ELR (cell line): ENCODE measurements at places on chromosomes 6 and 20.
A peak's percentile ranks its signal among the peaks of the same experiment; 100 is the strongest.

GRCh38 chr6:105380634-105381033, 22.2 kb downstream of the PREP start:
- DNase-seq, result no peak

DNA sequence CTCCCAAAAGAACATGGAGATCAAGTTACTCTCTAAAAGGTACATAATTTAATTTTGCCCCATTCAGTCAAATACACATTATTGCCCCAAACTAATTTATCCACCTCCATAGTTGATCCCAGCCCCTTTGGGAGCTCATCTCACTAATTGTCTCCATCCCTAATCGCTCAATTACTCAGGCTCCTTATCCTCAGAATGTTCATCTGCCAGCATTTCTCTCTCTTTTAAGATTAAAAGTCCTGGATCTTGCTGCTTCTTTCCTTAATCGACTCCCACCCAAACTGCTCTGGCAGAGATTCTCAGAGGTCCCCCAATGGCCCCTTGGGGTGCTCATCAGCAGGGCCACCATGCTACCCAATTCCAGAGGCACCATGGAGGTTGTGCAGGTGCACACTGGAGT, 18.4 kb upstream of the NNAT start:
- DNase-seq, result no peak

- DNase-seq, result no peak
These were observed 201.7 kb downstream of the CLIC5 start for GRCh38 chr6:45813943-45814342.

GRCh38 chr6:155212106-155212505, 51.7 kb upstream of the CLDN20 start:
- DNase-seq, result no peak

- DNase-seq, result no peak
These were observed 24.3 kb upstream of the VIP start for GRCh38 chr6:152726313-152726712.

DNA sequence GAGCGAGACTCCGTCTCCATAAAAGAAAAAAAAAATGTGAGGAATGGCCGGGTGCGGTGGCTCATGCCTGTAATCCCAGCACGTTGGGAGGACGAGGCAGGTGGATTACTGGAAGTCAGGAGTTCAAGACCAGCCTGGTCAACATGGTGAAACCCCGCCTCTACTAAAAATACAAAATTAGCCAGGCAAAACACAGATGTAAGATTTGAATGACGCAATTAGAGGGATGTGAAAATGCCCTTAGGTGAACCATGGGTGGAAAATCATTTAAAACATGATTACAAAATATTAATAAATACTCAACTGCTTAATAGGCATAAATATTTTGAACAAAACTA, 20.9 kb downstream of the COL9A3 start:
- DNase-seq, result no peak

DNA sequence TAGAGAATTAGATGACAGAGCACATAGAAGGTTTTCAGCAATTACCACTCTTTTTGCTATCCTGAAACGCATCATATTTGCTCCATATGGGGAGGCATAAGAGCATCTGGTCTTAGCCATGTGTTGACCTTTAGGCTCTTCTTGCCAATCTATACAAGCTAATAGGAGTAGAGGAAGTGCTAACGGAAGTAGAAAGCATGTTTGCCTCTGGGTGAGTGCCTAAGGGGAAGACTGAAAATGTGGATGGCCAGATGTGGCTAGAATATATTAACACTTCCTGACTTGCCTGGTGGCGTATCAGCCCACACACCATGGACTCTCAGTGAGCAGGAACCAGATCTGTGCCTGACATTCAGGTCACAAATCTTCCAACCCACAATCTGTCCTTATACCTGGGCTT, 136.3 kb downstream of the LRRC1 start:
- no peak for DNase-seq

DNA sequence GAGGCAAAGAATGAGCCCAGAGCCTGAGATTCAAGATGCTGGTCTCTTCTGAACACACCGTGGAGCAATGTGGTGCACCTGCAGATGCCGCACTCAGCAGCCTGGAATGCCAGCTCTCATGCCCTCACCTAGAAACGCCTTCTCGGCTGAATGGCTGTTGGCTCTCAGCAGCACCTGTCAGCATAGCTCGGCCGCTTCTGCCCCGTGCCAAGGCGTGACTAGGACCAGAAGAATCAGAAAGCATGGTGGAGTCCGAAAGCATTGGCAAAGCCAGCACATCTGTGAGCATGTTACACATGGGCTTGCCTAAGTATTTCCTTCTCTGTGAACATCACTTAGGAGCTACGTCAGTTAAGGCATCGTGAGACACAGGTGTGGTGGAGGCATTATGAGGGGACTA, 140.8 kb downstream of the MAP3K4 start:
- DNase-seq, result no peak

DNA sequence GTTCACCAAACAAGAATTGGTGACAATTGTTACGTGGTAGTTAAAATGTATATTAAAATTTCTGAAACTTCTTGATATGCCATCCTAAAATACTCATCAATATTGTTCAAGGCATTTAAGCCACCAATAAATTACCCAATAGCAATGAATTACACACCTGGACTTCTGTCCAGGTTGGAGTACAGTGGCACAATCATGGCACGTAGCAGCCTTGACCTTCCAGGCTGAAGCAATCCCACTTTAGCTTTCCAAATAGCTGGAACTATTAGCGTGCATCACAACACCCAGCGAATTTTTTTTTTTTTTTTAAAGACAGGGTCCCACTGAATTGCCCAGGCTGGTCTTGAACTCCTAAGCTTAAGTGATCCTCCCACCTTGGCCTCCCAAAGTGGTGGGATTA, 17.2 kb downstream of the SRPK1 start:
- no peak for DNase-seq

DNA sequence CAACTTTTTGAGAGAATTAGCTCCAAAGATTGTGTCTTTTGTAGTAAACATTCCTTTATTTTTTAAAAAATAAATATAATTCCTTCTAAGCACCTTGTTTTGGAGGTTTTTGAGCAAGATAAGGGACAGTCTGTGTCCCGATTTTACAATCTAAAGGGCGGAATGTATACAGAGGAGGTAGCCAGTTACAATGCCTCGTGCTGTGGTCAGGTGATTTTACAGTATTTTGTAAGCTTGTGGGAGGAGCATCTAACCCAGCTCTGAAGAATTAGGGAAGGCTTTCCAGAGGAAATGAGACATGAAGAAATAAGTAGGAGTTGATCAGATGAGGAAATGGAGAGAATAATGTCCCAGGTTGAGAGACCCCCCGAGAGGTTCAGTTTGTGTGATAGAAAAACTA, 1.3 kb downstream of the HINT3 start:
- peak; percentile 53 for DNase-seq

DNA sequence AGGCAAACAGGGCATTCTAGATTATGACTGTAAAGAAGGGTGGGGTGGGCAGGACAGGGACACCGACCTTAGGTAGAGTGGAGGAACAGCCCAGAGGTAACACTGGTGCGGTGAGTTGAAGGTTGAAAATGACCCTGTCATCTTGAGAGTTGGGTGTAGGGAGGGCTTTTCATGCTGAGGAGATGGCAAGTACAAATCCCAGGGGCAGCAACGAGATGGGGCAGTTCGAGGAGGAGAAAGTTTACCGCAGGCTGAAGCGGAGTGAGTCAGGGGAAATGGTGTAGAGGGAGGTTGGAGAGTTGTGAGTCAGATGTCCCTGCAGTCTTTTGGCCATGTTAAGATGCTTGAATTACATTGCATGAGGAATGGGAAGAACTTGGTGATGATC, 101.1 kb downstream of the HIVEP1 start:
- peak; percentile 92 for DNase-seq

DNA sequence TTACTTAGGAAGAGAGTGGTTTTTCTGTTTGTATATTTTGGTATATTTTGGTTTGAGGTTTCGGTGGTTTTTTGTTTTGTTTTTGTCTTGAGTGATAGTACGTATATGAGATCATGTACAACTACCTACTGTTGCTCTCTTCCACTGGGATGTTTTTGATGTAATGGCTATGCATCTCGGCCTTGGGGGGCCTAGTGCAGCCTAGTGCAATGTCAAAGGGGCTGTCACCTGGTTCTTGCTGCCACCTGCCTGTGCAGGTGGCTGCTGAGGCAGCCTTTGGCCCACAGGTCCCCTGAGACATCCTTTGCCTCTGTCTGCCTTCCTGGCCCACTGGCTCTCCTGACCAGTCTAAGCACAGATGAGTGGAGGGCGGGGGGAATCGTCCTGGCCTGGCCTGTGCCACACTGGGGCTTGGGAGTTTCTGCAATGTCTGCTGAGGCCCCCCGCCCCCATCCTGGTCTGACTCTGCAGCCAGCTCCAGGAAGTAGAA, 546.6 kb downstream of the CD83 start:
- peak; percentile 32 for DNase-seq

DNA sequence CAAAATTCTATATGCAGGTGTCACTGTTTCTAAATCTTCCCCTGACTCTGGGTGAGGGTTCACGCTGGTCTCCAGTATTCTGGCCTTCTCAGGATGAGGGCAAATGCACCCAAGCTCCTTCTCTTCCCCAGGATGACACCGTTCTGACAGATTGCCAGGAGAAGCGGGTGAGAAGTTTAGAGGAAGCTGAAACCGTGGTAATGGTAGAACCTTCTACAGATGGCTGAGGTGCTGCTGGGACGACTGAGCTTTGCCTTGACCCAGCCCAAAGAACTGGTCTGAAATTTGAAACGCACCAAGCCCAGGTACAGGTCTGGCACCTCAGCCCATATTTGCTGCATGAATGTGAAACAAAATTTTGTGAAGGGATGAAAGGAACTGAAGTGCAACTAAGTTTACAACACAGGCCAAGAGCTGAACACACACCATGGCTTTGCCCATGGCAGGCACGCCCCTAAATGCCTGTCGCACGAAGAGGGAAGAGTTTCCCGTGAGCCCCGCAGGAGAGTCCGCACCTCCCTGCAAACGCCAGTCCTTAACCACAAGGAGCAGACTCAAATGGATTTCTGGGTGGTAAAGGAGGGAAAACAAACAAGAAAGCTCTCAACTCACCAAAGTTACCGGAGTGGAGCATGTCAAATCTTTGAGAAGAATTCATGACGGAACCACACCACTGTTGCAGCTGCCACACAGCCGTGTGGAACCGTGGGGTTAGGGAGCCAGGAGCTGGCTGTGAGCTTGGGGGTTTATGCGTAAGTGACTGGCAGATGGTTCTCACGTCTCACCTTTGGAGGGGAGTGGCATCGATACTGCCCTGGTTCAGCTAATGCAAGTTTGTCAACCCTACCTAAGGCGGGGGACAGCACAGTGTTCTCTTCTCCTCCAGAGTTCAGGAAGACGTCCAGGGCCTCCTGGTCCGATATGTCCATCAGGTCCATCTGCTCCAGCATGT, 138.9 kb downstream of the DTNBP1 start:
- DNase-seq, result no peak

DNA sequence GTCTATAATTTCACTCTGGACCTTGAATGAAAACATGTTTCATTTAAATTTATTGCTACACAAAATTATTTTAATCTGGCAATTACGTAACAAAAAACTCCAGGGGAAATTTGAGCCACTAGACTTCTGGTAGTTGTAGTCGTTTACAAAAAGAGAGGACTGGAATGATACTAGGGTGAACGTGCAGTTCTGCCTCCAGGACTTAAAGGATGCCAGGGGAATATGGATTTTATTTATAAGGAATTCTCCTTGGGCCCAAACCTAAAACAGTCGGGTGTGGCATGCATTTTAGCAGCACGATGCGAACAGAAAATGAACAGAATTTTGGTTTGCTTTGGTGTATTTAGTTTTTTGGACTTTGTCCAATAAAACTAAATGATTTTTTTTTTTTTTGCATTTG, 76.9 kb downstream of the PRL start:
- DNase-seq, result no peak

GRCh38 chr6:90154755-90155470, 141.7 kb downstream of the BACH2 start:
- DNase-seq, result no peak

- DNase-seq, result peak; percentile 81
These were observed 191.9 kb downstream of the MOXD1 start for GRCh38 chr6:132209351-132209750.

GRCh38 chr6:167658106-167658505, 168.6 kb upstream of the AFDN start:
- DNase-seq, result no peak

- no peak for DNase-seq
These were observed 45.9 kb downstream of the UBE3D start for GRCh38 chr6:83019741-83020140.

- peak; percentile 80 for DNase-seq
These were observed 18.3 kb downstream of the SIM1 start for GRCh38 chr6:100446115-100447080.

DNA sequence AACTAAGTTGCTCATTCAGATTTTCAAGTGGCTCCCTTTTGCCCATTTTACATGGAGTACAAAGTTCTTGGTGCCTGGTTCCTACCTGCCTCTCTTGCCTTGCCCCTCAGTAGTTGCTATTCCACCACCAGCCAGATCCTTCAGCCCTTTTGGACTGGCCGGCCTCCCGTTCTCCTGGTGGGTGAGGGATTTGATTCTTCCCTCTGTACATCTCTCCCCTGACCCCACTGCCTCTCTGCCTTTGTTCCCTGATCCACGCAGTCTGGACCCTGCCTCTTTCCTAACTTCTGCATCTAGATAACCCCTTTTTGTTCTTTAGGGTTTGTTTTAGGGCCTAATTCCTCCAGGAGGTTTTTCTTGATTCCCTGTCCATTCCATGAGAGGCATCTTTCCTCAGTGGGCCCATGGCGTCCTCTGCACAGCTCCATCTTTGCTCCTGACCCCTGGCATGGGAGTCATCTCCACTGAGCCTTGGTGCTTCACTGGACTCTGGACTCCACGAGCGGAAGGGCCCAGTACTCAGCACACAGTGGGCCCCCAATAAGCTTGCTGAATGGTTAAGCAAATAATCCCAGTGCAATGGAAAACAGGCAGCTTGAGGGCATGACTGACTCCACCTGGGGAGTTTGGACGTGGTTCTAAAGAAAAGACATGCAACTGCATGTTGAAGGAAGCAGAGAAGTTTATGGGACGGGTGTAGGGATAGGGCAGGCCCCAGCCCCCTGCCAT, 309.3 kb upstream of the SUPT3H start:
- no peak for DNase-seq

DNA sequence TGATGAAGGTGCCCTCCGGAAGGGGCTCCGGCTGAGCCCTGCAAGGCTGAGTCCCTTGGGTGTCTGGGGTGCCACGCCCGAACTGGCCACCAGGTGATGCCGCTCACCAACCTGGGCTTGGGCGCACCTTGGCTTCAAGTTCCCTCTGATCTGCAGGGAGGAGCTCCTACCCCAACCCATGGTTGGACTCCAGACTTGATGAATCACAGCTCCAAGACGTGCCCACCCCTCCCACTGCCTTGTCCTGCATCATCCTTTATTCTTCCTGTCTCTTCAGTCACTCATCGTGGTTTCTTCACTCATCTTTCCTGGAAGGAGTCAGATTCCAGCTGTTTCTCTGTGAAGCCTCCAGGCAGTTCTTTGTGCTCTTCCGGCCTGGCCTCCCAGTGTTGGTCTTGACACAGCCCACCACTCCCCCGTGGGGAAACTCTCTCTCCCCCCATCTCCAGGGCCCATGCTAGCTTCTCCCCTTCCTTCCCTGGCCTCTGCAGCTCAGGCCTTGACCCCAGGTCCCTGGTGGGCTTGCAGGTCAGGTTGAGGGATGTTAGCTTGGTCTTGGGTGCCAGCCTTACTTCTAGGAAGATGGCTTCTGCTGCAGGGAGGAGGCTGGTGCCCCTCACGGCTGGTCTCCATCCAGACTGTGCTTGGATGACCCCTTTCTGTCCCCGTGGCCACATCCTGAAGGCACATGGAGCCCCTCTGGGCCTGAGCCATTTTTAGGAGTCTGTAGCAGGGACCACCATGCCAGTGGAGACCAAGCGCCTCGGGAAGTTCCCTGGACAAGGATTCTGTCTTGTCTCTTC, 2.6 kb upstream of the ZBP1 start:
- peak; percentile 65 for DNase-seq

GRCh38 chr20:34876406-34877282, at the start of gene ACSS2:
Gene ACSS2, plus strand, starts transcription at chr20:34876612. Its CDS starts 34 bp downstream, at chr20:34876646.
- DNase-seq, result peak; percentile 47

- DNase-seq, result no peak
These were observed 40.8 kb upstream of the MAN1A1 start for GRCh38 chr6:119390247-119390793.
